ENCODE measurements at places on chromosomes 12 and 14. TPM values are rescaled to one million over a fixed set of nuclear protein-coding genes. Genes with fewer than 3 reads are reported as not detected.

- DNase-seq = no peak
- H3K27ac ChIP-seq = no peak overlapping the region
- H3K36me3 ChIP-seq = no peaks in the 10 kb centered on the region
- no peaks in the 10 kb centered on the region for H3K27me3 ChIP-seq
- H3K4me3 ChIP-seq = no peak overlapping the region
- H3K4me1 ChIP-seq = no peaks in the 10 kb centered on the region
These were observed 51.1 kb upstream of the SLC8A3 start for GRCh38 chr14:70239802-70240201.

DNA sequence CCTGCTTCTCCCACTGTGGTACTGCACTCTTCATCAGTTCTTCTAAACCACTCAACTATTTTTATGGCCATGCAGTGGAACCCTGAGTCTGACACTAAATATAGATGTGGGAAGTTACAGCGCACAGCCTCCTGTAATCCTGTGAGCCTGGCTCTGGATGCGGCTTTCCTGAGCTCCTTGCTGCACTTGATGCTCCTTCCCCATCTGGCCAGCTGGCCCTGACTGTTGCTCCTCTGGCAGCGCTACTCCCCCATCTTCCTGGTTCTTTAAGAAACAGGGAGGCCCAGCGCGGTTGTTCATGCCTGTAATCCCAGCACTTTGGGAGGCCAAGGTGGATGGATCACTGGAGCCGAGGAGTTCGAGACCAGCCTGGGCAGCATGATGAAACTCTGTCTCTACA lies 24.6 kb downstream of the IQSEC3 start:
- no peaks in the 10 kb centered on the region for H3K27me3 ChIP-seq
- H3K27ac ChIP-seq = no peak overlapping the region
- no peak for DNase-seq
- no peak overlapping the region for H3K4me3 ChIP-seq

GRCh38 chr14:32607399-32607798 lies 278.3 kb downstream of the AKAP6 start:
- no peaks in the 10 kb centered on the region for H3K36me3 ChIP-seq
- no peak for DNase-seq
- H3K27me3 ChIP-seq = no peaks in the 10 kb centered on the region
- no peaks in the 10 kb centered on the region for H3K4me1 ChIP-seq
- no peak overlapping the region for H3K27ac ChIP-seq

IL26 gene
- not detected for total RNA-seq

DNA sequence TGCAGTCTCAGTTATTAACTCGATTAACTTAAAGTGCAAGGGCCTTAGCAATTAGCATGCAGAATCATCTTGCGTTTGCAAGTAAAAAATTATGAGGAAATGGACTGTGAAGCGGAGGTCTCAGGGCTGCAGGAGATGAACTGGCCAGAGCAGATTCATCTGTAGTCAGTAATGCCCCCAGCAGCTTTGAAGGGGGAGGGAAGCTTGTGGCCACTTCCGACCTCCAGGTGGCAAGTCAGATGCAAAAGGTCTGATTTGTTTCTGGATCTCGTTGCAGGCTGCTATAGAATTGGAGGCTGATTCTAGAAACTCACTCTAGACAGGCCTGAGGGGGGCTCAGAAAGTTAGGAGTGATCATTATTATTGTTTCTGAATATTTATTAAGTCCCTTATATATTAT lies 107.4 kb upstream of the RGS6 start:
- DNase-seq = no peak
- H3K36me3 ChIP-seq = no peaks in the 10 kb centered on the region
- no peak overlapping the region for H3K27ac ChIP-seq
- H3K27me3 ChIP-seq = no peaks in the 10 kb centered on the region
- no peaks in the 10 kb centered on the region for H3K4me1 ChIP-seq

B3GNT4 gene
- total RNA-seq = 0.42 TPM

GRCh38 chr14:55158412-55158811 lies 29.4 kb downstream of the LGALS3 start:
- H3K27ac ChIP-seq = no peak overlapping the region
- no peaks in the 10 kb centered on the region for H3K4me1 ChIP-seq
- H3K36me3 ChIP-seq = no peaks in the 10 kb centered on the region
- H3K27me3 ChIP-seq = no peaks in the 10 kb centered on the region
- no peak overlapping the region for H3K4me3 ChIP-seq

GRCh38 chr12:96237465-96238077 lies 43.4 kb downstream of the ELK3 start:
- H3K4me3 ChIP-seq = no peak overlapping the region
- peak overlapping the region; percentile 68 for H3K27ac ChIP-seq
- H3K36me3 ChIP-seq = peaks cover 15% of the 10 kb centered on the region
- no peak for DNase-seq

DNA sequence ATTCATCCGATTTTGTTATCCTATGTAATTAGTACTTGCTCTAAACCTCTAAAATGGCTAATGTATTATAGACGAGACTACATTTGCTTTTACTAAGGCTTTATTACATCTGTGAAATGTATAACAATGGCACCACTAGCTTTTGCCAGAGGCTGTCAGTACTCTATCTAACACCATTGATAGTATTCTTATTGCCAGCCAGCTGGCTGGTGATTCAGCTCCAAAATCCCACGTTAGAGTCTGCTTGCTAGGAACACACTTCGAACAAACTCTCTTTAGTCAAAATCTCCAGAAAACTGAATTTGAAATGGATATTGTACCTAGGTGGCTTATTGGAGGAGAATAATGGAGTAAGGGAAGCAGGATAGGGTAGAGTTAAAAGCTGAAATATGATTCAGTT lies 839.2 kb downstream of the SLC6A15 start:
- H3K27ac ChIP-seq = no peak overlapping the region
- no peaks in the 10 kb centered on the region for H3K36me3 ChIP-seq
- H3K4me3 ChIP-seq = no peak overlapping the region
- no peak for DNase-seq

- H3K4me3 ChIP-seq = no peak overlapping the region
- no peak for DNase-seq
These were observed 7.7 kb downstream of the TDP1 start for GRCh38 chr14:89963288-89963978.

DNA sequence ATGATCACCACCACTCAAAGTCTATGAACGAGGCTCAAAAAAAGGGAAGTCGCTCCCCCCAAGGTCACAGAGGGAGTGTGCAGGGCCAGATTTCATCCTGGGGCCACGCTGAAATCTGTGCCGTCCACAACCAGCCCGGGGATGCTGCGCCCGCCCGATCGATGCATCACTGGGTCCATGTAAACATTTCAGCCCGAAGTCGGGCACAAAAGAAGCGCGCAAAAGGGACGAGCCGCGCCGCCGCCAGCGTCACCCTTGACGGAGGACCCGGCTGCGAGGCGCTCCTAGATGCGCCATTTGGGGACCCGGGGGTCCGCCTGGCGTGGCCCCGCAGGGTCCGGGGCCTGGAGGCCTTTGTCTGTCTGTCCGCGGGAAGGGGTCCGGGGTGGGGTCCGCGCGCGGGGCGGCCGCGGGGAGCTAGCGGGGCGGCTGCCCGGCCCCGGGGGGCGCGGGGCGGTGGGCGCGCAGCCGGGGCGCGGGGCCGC lies 503 bp downstream of the FBXO21 start:
- no peaks in the 10 kb centered on the region for H3K36me3 ChIP-seq
- peak overlapping the region; percentile 46 for H3K4me3 ChIP-seq
- peaks cover 16% of the 10 kb centered on the region for H3K4me1 ChIP-seq
- DNase-seq = peak; percentile 45
- H3K27me3 ChIP-seq = no peaks in the 10 kb centered on the region
- peak overlapping the region; percentile 70 for H3K27ac ChIP-seq

SIX1 gene
- not detected for total RNA-seq

CCDC38 gene
- total RNA-seq = 0.18 TPM

PSMA6 gene
- 258 TPM for total RNA-seq

RPL10L gene
- not detected for total RNA-seq

All from left lung (tissue), 14 donors.